RCC 7860 (cell line): ENCODE measurements at places on chromosomes 5 and 9.

- DNase-seq, result no peak
These were observed 1082.9 kb upstream of the SEMA6A start for GRCh38 chr5:117657541-117657940.

DNA sequence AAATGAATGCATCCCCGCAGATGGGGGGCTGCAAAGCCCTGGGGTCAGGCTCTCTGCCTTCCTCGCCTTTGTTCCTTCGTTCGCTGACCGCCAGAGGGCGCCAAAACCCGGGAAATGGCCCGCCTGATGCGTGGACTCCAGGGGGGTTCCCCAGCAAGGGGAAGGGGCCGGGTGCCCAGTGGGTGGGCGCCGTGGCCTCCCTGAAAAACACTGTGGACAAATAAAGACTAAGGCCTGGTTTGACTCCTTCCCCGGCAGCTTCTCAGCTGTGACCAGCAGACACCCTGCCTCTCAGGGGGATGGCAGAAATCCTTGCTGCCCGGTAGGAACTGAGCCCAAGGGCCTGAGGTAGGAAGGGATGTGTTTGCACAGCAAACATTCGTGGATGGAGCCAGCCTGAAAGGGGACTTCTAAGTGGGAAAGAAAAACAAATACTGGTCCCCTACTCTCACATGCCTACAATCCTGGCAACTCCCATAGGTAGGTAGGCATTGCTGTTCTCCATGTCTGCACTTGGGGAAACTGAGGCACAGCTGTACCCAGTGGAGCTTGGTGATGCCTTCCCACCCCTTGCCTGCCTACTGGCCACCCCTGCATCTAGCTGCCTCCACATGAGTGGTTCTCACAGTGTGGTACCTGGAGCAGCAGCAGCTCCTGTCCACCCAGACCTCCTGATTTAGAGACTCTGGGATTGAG lies 57.7 kb downstream of the DUSP1 start:
- DNase-seq, result no peak

DNA sequence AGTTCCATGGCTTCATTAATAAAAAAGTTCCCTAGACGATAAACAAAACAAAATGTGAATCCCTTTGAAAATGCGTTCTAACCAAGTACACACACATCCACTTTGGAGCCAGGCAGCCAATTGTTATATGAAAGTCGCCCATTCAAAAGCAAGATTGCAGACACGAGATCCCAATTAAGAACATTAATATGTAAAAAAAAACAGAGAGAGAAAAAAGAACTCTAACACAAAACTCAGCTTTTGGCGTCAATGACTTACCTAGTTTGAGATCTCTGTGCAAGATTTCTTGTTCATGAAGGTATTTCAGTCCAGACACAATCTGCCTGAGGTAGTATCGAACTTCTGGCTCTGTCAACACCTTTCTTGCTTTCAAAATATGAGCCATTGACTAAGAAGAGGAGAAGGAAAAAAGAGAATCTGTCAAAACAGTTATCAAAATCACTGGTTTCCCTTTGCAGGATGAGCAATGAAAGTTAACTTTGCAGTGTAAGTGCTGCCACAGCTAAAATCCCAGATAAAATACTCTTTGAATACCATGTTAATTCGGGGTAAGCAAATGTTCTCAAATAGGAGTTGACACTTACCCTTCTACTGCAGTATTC lies 1.6 kb downstream of the PLK2 start:
- DNase-seq, result peak; percentile 25

GRCh38 chr9:2128141-2128540 lies 113.0 kb downstream of the SMARCA2 start:
- no peak for DNase-seq

DNA sequence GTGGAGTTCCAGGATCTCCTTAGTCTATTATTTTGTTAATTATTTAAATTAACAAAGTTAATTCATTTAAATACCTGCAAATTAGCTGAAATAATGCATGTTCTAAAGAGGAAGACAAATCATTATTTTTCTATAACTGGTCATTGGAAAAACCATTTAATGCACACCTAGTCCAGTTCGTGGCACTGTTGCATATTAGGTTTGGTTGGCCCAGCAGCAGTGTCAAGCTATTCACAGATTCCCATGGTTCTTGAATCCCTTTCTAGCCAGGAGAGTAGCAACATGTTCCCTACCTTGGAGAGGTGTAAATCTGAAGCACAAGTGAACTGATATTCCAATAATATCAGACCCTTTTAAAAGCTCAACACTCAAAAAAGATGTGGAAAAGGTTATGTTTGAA lies 155.2 kb downstream of the TMEM161B start:
- DNase-seq, result no peak

DNA sequence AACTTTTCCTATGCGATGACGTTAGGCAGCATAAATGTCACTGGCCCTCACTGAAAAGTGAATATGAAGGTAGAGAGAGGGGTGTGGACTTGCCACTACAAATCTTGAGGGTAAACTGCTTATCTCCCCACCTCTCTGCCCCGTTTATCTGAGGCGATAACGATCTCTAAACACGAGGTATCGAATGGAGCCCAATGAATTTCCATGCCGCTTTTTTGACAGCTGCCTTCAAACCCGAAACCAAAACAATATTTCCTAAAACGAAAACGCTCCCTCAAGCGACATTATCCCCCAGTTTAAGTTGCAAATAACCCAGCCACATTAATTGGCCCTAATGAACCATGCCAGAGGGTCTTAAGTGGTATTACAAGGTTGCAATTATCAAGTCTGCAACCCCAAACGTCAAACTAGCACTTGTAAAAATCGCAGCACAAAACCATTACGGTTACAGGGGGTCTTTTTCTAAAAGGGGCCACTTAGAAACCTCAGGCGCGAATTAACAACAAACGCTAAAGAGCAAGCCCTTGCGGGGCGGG lies 1.4 kb downstream of the NR3C1 start:
- DNase-seq, result no peak

GRCh38 chr5:68441309-68442073 lies 225.9 kb downstream of the PIK3R1 start:
- DNase-seq, result no peak

- no peak for DNase-seq
These were observed 25.9 kb downstream of the MTRR start for GRCh38 chr5:7894860-7895259.
